ENCODE measurements at places on chromosomes 2 and 18. TPM values are rescaled to one million over a fixed set of nuclear protein-coding genes. Genes with fewer than 3 reads are reported as not detected.

DNA sequence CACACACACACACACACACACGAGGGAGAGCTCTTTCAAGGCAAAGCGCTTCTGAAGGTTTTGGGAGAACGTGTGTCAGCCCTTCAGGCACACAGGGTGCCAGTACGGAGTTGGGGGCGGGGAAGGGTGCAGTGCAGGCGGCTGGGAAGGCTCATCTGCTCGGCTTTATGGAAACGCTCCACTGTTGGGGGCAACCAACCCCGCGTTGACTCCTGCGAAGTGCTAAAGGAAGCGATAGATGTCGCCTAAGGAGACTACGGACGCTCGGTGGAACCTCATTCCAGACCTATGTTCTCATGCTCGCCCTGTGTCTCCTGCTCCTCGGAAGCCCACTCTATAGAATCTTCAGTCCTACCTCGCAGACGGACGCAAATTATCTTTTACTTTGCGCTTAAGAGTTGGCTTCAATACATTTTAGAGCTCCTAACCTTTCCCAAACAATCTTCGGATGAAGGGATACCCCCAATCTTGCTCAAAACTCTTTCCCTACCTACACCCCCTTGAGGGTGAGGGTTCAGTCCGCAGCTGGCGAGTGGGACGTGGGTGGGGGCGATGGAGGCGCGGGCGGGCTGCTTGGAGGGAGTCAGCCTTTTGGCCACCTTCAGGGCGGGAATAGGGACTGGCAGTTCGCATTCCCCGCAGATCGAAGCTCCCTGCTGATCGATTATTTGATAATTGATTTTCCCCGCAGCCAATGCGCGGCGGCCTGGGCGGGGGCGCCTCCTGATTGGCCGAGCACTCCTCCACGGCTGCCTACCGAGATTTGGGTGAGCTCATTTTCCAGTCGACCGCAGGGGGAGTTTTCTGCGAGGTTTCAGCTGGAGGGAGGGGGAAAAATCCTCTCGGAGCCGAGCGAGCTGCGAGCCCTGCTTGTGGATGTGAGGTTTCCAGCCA, 1.9 kb upstream of the MEIS1 start:
- peak; percentile 74 for ATAC-seq

Gene KCNIP3
- total RNA-seq: 0.75 TPM

Gene TLK1
- 26.7 TPM for total RNA-seq

DNA sequence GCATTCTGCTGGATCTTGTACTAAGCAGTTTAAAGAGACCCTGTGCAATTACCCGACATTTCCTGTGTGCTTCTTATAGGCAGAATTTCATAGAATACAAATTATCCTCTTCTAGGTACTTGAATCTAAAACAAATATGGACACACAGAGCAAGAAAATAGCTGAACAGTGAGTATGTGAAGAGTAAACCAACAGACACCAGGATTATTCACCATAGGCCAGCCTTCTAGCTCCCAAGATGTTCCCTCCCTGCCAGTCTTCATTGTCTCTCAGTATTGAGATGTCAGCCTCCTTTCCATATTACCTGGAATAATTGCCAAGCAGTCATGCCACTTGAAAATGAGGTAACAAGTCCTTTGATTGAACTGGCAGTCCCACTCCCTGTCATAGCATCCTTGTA, 187.1 kb downstream of the PTPRM start:
- no peak for ATAC-seq

DNA sequence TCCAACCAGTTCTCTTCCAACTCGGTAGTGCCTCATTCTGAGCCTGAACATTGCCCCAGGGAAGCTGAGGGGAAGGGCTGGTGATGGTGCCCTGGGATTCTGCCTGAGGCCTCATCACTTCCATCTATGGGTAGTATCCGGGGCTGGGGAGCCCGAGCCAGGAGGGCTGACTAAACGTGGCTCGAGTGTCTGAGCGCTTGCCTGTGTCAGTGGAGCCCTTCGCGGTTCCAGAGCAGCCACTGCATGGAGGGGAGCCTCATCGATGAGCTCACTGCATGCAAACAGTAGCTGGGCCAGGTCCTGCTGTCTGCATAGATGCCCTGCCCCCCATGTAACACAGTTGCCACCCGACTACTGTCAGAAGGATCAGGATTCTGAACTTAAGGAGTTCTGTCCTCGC, 129.3 kb downstream of the GLI2 start:
- peak; percentile 42 for ATAC-seq

- no peak for ATAC-seq
Measured at GRCh38 chr2:118442996-118443553, 354.8 kb downstream of the INSIG2 start.

DNA sequence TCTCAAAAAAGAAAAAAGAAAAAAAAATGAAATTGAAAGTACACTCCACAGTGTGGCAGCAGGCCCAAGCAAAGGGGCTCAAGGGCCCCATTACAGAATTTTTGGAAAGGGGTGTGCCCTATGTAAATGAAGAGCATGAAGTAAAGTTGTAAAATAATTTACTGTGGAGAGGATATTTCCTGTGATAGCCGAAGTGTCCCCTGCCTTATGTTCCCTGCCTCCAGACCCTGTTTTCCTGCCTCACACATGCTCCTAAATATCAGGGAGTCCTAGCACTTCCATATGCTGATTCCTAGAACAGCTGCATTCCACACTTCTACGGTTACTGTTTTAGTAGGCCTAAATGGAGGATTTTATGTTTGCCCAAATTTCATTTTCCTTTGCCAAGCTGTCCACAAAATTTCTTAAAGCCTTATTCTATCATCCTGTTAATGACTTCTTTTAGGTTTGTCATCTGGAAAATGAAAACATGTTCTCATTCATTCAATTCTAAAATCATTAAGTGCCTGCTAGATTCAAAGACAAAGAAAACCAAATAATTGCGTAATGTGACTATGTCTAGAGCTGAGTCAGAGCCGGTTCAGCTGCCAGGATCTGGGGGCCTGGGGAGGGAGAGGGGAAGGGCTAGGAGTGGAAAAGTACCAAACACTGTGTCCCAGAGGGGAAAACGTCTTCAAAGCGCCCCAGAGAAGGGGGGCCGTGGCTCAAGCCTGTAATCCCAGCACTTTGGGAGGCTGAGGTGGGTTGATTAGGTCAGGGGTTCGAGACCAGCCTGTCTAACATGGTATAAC, 25.9 kb upstream of the IMPA2 start:
- ATAC-seq: peak; percentile 73

Gene REEP1
- total RNA-seq: 81.0 TPM

- ATAC-seq: no peak
Measured at GRCh38 chr2:54479424-54479823, 23.3 kb downstream of the SPTBN1 start.

Gene NEU2
- not detected for total RNA-seq

DNA sequence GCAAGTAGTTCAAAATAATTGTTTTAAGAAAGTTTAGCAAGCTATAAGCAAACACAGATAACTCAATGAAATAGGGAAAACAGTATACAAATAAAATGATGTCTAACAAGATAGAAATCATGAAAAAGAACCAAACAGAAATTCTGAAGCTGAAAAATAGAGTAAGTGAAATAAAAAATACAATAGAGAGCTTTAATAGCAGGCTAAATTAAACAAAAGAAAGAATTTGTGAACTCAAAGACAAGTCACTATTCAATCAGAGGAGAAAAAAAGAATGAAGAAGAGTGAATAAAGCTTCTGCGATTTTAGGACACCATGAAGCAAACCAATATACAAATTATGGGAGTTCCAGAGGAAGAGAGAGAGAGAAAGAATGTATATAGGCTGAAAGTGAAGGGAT, 576.8 kb downstream of the STK39 start:
- no peak for ATAC-seq

DNA sequence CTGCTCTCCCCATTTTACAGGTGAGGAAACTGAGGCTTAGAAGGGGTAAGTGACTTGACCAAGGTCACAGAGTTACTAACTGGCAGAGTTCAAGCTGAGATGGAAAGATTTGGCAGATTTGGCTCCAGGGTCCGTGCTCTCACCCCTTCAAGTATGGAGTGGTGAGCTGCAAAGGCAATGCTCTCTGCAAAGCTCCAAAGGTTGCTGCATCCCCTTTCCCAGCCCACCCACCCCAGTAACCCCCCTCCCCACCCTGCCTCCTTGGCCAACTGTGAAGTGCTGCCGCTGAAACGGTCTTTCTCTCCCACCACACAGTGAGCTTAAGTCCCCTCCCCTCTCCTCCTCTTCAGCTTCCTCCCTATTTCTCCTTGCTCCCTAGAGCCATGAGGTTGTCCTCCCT, 152.8 kb downstream of the CAPN13 start:
- ATAC-seq: no peak

GRCh38 chr18:45201029-45201428, 414.2 kb upstream of the SLC14A2 start:
- no peak for ATAC-seq

Gene WDFY1
- 29.8 TPM for total RNA-seq

DNA sequence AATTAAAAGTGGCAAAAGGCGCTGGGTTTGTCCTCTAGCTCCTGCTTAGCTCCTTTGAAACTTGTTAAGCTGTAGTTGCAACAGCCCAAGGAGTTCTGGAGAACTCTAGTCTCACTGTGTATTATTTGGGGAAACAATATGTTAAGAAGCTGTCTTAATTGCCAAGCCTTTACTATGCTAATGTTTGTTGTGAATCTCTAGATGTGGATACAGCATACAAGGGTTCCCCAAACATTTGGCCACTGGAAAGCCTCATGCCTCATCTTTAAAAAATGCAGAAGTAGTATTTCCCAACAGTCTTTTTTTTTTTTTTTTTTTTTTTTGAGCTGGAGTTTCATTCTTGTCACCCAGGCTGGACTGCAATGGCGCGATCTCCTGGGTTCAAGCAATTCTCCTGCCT, 236.7 kb downstream of the PRKCE start:
- ATAC-seq: no peak
